ENCODE measurements at places on chromosomes 2 and 18.

GRCh38 chr2:103288696-103289095, 526.9 kb downstream of the TMEM182 start:
- DNase-seq: no peak

DNA sequence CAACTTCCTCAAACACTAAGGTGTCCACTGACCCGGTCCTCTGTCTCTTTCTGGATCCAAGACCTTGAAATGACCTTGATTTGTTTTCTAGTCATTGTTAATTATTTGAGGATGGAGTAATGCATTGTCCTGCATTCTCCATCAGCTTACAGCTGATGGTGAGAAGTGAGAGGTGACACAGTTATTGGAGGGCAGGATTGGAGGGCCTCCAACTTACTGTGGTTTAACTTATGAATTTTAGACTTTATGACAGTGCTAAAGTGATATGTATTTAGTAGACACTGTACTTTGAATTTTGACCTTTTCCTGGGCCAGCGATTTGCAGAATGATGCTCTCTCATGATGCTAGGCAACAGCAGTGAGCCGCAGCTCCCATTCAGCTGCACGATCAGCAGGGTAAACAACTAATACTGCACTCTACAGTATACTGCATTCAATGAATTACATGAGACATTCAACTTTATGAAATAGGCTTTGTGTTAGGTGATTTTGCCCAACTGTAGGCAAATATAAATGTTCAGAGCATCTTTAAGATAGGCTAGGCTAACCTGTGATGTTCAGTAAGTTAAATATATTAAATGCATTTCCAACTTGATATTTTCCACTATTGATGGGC, 200.0 kb upstream of the MEX3C start:
- DNase-seq: no peak

DNA sequence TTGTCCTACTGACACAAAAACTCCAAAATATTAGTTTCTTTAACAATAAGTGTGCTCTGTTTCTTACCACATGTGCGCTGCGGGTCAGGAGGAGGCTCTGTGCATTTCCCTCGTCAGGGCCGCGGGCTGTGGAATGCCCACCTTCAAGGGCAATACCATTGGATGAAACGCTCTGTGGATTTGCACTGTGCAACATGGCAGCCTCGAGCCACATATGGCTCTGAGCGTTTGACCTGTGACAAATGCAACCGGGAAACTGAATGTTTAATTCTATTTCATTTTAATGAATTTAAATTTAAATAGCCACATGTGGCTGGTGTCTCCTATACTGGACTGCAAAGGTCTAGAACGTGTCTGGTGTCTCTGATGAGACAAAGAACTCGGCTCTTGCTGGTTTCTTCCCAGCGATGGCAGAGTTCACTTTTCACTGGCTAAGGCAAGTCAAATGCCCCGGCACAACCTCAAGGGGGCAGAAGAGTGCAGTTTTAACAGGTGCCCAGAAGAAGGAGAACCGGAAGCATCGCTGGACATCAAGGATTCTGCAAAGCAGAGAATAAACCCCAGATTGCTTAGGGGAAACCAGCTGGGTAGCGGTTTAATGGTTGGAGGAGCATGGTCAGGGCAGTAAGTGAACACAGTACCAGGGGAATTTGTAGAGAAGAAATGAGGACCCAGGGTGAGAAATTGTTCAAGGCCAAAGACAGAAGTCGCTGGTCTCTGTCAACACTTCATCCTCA, 37.0 kb upstream of the TMEM18 start:
- peak; percentile 7 for DNase-seq

GRCh38 chr2:111159641-111160040, 38.9 kb downstream of the BCL2L11 start:
- no peak for DNase-seq

GRCh38 chr18:22114526-22115321, 54.7 kb upstream of the GATA6 start:
- DNase-seq: no peak
